ENCODE measurements at places on chromosomes 12 and 14.
A peak's percentile ranks its signal among the peaks of the same experiment; 100 is the strongest.

DNA sequence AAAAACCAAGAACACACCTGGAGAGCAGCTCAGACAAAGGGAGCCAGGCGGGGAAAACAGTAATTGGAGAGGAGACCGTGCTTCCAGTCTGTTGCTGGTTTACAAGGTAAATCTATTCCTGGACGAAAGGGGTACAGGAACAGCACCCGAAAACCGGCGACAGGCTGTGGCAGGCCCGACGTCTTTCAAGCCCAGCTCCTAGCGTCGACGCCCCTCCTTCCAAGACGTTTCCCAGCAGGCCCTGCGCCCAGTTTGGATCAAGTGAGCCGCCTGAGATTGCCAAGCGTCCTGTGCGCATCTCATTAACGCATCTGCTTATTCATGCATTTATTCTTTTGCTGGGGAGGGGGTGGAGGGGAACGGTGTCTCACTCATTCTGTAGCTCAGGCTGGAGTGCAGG is 1.4 kb downstream of the C12orf56 start:
- DNase-seq, result no peak

GRCh38 chr12:130126023-130126432 is 36.2 kb upstream of the FZD10 start:
- DNase-seq, result no peak

DNA sequence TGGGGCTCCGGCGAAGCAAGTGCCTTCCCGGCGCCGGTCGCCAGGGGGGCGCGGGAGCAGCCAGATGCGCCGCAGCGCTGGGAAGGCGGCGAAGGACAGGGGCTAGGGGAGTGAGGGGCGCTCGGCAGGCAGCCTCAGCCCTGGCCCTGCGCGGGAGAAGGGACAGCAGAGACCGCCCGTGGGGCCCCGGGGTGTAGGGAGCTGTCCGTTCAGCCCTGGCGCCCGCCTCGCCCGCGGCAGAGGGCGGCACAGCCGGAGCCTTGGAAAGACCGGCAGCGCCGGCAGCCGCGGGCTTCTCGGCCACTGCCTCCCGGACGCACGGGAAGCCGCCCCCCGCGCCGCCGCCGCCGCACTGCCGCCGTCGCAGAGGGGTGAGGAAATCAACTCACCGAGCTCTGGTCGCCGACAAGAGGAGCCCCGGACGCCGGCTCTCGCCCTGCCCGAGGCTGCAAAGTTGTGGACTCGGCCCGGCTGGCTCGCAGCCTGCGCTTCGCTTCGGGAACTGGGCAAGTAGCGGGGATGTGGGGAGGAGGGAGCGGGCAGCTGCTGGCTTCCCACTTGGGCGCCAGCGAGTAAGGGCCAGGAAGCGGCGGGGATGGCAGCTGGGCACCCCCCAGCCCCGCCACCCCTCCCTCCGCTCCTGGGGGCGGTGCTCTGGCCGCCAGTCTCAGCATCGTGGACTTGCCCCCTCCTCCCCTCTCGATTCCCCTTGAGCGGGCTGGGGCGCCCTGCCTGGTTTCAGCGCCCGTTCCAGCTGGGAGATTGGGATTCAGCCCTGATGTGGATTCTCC is at the start of gene ZDHHC22:
Gene ZDHHC22, minus strand, starts transcription at position 578 of the 791 bp plus-strand sequence. CDS start 2,053 bp downstream, outside the sequence.
- DNase-seq, result peak; percentile 41

GRCh38 chr14:75578786-75579337 is 442 bp downstream of the FLVCR2 start:
- no peak for DNase-seq

GRCh38 chr12:41556176-41556575 is 368.1 kb downstream of the PDZRN4 start:
- no peak for DNase-seq
